ENCODE measurements at places on chromosomes 13 and 19.

DNA sequence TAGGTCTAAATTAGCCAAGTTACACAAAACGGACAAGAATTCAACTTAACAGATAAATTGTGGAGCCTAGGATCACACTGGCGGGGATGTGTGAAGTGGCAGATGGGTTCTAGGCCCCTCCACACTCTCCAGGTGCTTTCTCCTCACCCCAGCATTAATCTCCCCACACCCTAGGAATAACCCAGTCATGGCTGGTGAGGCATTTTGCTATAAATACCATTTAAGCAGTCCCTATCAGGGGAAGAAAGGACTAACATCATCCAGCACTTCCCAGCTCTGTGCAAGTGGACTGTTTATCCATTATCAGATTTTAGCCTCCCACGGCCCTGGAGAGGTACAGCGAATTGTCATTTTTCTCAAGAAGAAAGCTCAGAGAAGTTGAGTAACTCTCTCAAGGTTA is 154.9 kb downstream of the NUFIP1 start:
- DNase-seq: no peak

DNA sequence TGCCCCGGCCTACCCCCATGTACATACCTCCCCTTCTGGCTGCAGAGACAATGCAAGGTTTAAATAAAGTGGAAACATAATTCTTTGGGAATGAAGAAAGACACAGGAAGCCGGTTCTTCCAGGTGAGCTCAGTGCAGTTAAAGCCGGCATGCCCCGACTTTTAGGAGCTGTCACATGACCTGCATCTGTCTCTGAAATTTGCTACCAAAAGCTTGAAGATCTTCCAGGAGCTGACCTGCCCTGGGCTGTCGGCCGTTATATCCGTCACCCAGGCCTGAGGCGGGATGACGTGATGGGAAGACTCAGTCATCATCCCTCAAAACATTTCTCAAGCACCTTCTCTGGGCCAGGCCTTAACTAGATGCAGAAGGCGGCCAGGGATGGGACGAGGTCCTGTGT is 10.3 kb downstream of the RAB8A start:
- no peak for DNase-seq

DNA sequence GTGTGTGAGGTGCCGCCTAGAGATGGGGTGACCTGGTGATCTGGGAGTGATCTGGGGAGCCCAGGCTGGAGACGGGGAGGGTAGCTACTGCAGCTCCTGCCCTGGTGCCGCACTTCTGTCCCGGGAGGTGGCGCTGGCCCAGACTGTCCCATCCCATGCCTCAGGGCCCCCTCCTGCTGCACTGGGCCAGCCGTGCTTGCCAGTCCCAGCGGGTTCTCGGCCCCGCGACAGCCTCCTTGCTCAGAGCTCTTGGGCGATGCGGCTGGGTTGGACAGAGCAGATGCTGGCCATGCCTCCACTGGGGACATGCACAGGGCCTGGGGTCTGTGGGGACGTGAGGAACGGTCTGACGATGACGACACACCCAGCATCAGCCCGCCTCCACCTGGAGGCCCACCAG is 2.5 kb downstream of the RAX2 start:
- no peak for DNase-seq

DNA sequence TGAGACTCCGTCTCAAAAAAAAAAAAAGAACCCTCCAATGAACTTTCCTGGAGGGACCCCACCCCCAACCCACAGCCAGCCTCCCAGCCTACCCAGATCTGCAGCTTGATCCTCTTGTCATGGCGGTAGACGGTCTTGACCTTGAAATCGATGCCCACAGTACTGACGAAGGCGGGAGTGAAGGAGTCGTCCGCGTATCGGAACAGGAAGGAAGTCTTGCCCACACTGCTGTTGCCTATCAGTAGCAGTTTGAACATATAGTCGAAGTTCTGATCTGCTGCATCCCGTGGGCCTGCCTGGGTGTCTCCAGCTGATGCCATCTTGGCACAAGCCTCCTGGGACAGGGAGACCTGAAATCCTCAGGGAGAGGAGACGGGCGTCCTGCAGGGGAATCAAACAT is 2.4 kb downstream of the RAB3D start:
- no peak for DNase-seq

GRCh38 chr13:113584870-113585671 is 518 bp downstream of the TFDP1 start:
- DNase-seq: no peak

DNA sequence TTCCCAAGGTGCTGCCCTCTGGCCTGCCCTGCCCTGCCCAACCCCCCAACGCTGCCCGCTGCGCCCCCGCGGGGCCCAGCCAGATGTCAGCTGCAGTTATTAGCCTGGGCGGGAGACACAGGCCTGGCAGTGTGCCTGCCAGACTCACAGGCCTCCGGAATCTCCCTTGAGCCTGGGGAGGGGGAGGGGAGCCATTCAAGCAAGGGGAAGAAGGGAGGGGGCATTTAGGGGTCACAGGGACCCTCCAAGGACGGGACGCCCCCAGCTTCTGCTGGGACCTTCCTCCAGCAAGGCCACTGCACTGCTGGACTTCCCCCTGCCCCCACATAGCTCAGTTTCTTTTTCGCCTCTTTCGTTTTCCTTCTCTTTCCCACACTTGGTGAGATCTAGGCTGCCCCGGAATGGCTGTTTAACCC is 2.6 kb upstream of the JUNB start:
- DNase-seq: no peak

GRCh38 chr13:108586826-108587225 is 42.6 kb upstream of the MYO16 start:
- DNase-seq: no peak

DNA sequence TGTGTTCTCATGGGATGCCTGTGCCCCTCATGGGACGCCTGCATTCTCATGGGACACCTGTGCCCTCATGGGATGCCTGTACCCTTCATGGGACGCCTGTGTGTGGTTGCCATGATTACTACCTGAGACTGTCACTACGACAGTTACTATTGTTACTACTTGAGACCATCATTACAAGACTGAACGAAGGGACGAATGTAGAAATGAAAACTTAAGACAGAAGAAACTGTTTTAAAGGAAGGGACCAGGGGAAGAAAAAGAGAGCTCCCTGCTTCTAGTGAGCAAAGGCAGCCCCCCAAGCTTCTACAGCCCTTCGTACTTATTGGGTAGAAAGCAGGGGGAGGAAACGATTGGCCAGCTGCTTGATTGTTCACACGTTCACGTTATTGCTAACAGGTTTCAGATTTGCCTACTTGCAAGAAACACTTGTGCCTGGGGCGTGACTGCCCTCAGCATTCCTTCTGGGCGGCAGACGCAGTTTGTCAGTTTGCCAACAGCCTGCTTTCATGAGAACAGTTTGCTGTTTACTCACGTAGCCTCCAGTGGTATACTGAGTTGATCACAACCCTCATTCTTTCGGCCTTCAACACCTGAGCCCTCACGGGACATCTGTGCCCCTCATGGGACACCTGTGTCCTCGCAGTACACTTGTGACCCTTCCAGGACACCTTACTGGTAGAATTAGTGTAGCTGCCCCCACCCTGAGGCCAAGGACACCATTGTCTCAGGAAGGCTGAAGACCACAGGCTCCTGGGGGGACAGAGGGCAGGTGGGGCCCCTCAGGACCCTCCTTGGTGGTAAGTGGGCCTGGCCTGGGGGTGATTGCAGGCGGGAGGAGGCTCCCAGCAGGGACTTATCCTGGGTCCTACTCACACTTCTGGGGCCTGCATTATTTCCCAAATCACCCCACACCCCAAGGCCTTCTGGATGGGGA is 2.5 kb upstream of the S1PR4 start:
- no peak for DNase-seq

Data from HS-27A (cell line).